ENCODE measurements at places on chromosomes 3 and 15.

DNA sequence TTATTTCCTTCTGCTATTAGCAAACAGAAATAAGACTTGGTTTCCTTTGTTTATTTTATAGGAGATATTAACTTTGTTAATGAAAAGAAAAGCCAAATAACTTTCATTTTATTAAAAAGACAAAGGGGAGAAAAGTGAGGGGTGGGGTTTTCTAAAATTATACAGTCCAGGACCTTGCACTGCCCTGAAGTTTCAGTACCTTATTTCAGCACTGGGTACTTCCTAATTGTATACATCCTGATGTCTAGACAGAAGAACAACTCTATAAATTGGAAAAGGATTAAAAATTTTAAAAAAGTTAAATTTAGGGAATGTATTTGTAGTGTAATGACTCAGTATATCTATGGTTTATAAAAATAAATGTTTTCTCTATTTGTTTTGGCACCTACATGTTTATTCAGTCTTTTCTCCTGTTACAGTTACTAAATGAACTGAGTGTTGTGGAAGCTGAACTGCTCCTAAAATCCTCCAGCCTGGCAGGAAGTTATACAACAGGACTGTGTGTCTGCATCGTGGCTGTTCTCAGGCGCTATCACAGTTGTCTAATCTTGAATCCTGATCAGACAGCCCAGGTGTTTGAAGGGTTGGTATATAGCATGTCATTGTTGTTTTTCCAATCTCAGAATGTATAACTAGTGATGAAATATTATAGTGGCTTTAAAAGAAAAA, 27.6 kb upstream of the P2RY13 start:
- no peak for DNase-seq

- no peak for DNase-seq
Measured at GRCh38 chr3:157530637-157531300, 27.6 kb upstream of the VEPH1 start.

DNA sequence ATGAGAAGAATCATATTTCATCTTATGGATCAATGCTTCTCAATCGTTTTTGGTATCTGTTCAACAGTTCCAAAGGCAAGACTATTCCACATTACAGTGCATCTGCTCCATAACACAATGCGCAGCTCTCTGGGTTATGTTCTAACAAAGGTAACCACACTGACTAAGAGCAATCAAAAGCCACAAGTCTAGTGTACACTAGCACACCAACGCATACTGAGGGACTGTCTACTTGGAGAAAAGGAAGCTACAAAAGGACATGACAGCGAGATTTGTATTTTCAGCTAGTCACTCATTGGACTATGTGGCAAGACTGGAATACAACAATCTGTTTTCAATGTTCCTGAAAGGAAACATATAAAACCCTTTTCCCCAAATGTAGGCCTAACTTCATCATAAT, 35.8 kb downstream of the SETD2 start:
- no peak for DNase-seq

DNA sequence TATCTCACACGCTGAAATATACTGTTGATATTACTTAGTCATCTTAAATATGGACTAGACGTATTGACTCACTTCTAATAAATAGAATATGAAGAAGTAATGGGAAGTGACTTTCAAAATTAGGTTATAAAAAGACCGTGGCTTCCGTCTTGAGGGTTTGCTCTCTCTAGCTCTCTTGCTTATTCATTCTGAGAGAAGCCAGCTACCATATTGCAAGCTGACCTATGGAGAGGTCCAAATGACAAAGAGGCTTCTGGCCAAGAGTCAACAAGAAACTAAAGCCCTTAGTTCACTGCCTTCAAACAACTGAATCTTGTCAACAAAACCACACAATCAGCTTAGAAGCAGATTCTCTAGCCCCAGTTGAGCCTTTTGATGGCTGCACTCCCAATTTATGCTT, 46.1 kb downstream of the SLC9C1 start:
- DNase-seq: no peak

GRCh38 chr15:35312344-35312743, 227.2 kb upstream of the NANOGP8 start:
- DNase-seq: no peak

- DNase-seq: no peak
Measured at GRCh38 chr3:127226457-127226856, 33.5 kb downstream of the PRR23E start.

- DNase-seq: no peak
Measured at GRCh38 chr3:129082026-129082425, 21.4 kb downstream of the GP9 start.

- DNase-seq: no peak
Measured at GRCh38 chr15:49382394-49382793, 40.6 kb upstream of the FGF7 start.

- no peak for DNase-seq
Measured at GRCh38 chr15:47412136-47412535, 305.2 kb upstream of the SEMA6D start.

GRCh38 chr15:38186507-38186906, 66.1 kb upstream of the SPRED1 start:
- no peak for DNase-seq

DNA sequence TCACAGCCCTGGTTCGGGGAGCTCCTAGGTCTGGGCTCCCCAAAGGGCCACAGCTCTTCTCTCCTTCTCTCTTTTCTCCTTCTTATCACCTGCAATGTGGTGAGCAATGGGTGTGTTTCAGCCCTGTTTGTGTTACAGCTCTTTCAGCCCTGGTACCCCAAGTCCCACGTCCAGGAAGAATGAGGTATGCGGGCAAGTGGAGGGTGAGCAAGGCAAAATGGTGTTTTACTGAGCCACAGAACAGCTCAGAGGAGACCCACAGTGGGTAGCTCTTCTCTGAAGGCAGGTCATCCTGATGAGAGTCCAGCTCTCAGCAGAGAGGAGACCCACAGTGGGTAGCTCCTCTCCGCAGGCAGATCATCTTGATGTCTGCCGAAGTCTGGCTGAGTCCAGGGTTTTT, 86.8 kb downstream of the BFSP2 start:
- DNase-seq: no peak

DNA sequence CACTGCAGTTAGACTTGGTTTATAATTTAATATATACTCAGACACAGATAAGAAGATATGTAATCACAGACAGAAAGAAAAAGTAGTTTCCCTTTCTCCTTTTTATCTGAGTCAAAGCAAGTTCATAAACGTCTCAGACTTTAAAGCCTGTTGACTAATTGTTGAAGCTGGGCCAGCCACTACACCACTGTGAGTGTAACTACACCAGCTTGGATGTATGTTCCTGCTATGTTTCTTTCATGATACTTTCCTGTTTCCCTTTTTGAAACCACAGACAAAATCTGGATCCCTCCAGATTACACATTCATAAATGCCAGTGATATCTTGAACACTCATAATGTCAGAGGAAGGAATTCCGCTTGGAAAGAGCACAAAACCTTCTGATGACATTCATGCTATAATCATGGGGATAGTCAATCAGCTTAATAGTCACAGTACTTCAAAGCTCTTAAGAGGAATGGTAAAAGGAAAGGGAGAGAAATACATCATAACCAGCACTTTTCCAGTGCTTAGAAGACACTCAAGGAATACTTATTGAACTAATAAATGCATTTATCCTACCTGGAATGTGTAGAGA, 32.0 kb downstream of the KCNMB2 start:
- DNase-seq: no peak

GRCh38 chr15:59137566-59137965, 32.6 kb downstream of the CCNB2 start:
- DNase-seq: no peak

DNA sequence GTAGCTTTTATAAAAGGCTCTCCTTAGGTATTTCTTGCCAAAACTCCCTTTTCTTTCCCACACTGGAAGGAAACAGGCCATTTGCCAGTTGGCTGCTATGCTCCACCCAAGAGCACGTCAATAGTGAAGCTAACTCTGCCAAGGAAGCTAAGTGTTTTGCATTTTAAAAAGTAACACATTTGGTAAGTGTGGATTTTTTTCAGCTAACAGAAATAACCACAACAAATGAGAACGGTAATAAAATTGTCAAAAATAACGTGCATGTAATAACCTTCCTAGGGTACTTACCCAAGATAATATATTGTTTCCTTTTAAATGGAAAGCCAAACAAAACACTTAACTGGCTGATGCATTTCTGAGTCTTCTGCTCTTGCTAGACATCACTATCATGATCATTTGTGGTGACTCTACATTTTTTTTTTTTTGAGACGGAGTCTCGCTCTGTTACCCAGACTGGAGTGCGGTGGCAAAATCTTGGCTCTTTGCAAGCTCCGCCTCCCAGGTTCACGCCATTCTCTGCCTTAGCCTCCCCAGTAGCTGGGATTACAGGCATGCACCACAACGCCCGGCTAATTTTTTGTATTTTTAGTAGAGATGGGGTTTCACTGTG, 4.6 kb downstream of the DPP8 start:
- no peak for DNase-seq

- DNase-seq: no peak
Measured at GRCh38 chr3:21691036-21691435, 60.0 kb downstream of the ZNF385D start.

DNA sequence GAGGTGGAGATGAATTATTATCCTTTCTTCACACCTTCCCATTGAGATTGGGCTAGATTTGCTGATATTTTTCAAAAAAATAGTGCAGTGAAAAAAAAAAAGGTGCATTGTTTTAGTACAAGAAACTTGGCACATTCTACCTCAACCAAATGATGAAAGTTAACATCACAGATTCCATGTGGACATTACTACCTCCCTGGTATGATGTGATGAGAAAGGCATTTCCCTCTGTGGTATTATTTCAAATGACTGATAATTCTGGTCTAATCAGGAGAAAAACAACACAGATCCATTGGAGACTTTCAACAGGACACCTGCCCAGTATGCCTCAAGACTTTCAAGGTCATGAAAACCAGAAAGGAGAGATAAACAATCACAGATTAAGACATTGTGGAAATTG, 313.4 kb downstream of the BCHE start:
- DNase-seq: peak; percentile 10

DNA sequence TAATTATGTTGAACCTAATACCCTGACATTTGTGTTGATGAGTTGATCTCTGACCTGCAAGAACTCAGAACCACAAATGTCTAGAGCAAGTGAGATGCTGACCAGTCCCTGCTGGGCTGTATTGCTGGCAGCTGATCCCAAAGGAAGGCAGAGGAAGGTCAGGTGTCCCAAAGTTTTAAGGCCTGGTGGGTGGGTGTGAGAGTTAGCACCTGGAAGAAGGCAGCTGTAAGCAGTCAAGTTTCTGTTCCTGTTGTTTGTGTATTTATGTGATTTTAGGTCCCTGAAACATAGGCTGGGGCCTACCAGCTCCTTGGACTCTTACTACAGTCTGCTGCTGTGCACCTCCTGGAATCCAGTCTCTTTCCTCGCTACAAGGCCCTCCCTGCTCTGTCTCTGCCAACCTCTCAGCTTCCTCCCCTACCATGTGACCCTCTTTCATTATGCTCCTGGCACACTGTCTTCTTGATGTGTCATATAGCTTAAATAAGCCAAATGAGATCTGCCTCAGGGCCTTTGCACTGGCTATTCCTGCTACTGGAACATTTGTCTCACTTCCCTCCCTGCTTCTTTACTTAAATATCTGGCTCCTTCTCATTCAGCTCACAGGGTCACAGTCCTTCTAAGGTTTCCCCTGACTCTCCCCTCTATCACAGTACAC, 31.0 kb upstream of the ATOSA start:
- DNase-seq: no peak

DNA sequence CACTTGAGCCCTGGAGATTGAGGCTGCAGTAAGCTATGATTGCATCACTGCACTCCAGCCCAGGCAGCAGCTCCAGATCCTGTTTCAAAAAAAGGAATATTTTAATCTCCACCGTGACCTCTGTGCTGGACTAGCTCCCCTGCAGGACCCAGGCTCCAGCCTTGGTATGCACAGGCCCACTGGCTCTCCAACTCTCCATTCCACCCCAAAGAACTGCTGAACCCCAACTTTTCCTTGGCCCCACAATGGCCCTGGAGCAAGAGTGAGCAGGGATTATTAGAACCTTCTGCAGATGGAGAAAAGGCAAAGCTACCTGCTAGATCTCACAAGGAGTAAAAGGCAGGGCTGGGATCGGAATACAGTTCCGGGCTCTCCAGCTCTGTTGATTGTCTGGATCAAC, 32.8 kb upstream of the SFMBT1 start:
- no peak for DNase-seq

GRCh38 chr15:31024330-31024729, 32.9 kb upstream of the MTMR10 start:
- peak; percentile 95 for DNase-seq

DNA sequence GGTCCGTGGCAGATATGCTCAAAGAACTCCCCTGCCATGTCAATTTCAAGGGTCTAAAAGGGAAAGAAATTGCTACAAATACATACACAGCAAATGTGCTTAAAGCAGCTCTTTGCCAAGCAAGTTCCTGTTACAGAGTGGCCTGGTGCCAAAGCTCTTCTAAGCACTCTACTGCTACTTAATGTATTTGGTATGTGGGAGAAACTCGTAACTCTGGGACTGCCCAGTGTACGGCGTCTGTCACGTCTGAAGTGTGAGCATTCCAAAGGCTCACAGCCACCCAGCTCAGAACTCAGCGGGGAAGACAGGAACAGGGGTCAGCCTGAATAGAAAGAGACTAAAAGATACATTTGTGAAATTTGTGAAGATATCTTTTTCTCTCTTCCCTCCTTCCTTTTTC, 54.6 kb downstream of the RBMS3 start:
- DNase-seq: peak; percentile 96

- no peak for DNase-seq
Measured at GRCh38 chr3:171258316-171258715, 201.9 kb downstream of the TNIK start.

DNA sequence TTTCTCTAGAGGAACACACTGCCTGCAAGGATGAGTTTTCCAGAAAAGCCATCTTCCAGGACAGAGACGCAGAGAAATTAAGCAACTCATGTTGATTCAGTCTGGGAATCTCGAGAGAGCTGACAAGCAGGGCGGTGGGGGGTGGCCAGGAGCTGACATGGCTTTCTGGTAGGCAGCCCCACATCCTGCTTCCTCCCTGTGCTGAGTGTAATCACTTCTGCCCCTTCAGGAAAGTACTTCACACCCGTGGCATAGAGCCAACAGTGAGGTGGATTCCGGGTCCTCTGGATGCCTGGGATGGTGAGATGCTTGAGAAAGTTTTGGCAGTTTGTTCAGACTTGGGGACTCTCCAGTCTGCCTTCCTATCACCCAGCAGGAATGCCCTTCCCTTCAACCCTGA, 221.1 kb downstream of the SLCO3A1 start:
- DNase-seq: no peak

GRCh38 chr15:25784876-25785640, 78.1 kb downstream of the ATP10A start:
- peak; percentile 84 for DNase-seq

- no peak for DNase-seq
Measured at GRCh38 chr3:129187857-129188256, 4.2 kb upstream of the CNBP start.
